H9 (cell line): ENCODE measurements at places on chromosomes 7 and 10. TPM values are rescaled to one million over a fixed set of nuclear protein-coding genes. Genes with fewer than 3 reads are reported as not detected.

- peaks cover 4% of the 10 kb centered on the region; the same call in 1 of the 2 replicates for H3K4me1 ChIP-seq
- H3K36me3 ChIP-seq: no peaks in the 10 kb centered on the region
These were observed 27.9 kb upstream of the PWWP2B start for GRCh38 chr10:132368881-132369635.

DNA sequence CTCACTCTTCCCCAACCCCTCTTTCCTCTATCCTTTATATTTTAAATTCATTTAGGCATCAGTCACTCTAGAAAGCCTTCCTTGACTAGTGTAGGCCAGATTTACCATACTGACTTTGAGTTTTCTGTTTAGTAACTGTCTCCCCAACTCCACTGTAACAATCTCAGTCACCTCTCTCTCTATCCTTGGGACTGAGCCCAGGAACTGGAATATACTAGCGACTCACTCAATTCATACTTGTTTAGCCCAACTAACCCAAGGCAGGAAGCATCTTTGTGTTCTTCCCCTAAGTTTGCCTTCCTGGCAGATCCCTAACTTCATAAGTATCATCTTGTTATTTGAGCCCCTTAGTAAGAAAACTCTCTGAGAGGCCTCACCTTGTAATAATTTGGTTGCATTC lies 19.1 kb downstream of the PLCE1 start:
- H3K36me3 ChIP-seq: no peaks in the 10 kb centered on the region; the same call in 2 of the 3 replicates
- no peak for DNase-seq
- no peak overlapping the region for H3K27ac ChIP-seq

DNA sequence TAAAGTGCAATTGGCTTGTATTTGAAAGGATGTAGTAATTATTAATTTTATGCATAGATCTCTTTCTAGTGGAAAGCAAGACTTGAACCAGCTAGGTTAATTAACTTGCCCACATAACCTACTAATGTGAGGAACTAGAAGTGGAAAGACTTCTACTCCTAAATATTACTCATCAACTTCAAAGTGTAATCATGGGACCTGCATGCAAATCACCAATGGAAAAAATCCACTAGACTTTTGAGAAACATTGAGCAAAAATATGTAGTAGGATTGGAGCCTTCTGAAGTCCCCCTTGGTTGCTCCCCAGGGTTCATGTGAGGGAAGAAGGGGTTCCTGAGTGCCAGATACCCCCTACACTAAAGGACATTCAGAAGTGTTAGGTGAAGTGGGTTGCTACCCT lies 240.2 kb downstream of the PTEN start:
- H3K36me3 ChIP-seq: no peaks in the 10 kb centered on the region
- H3K27me3 ChIP-seq: no peaks in the 10 kb centered on the region
- H3K27ac ChIP-seq: no peak overlapping the region

DNA sequence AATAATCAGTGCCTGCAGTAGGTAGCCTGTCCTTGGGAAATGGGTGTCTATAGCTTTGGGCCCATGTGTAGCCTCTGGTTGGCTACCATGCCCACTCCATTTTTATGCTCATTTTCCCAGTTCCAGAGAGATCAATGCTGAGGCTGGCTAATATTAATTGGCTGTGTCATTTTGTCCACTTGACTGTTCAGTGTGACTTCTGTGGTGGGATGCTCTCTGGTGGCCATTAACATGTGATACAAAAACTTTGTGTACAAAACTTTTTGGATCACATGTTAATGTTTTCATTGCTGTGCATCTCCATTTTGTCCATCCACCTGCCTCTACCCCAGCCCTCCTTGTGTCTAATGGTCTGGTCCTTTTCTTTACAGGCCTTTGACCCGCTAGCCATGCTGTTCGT lies 22.7 kb downstream of the VIM start:
- no peaks in the 10 kb centered on the region for H3K4me1 ChIP-seq
- no peaks in the 10 kb centered on the region for H3K27me3 ChIP-seq
- H3K36me3 ChIP-seq: peaks cover 10% of the 10 kb centered on the region
- H3K4me3 ChIP-seq: no peak overlapping the region
- no peak overlapping the region for H3K27ac ChIP-seq
- no peak for DNase-seq

DNA sequence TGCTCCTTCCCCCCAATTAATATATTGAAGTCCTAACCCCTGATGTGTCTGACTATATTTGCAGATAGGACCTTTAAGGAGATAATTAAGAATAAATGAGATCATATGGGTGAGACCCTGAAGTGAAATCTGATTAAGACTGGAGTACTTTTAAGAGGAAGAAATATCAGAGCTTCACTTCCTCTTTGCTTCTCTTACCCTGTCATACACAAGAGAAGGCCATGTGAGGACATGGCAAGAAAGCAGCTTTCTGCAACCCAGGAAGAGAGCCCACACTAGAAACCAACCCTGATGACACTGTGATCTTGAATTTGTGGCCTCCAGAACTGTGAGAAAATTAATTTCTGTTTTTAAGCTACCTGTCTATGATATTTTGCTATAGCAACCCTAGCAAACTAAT lies 44.2 kb downstream of the JMJD1C start:
- DNase-seq: no peak
- no peaks in the 10 kb centered on the region for H3K4me1 ChIP-seq
- H3K27ac ChIP-seq: no peak overlapping the region
- H3K36me3 ChIP-seq: no peaks in the 10 kb centered on the region
- no peaks in the 10 kb centered on the region for H3K27me3 ChIP-seq

GRCh38 chr10:17229016-17229716 lies 1.1 kb downstream of the VIM start:
- H3K27ac ChIP-seq: no peak overlapping the region
- H3K4me3 ChIP-seq: peak overlapping the region; percentile 85
- H3K27me3 ChIP-seq: peaks cover 7% of the 10 kb centered on the region; the same call in 1 of the 2 replicates

DNA sequence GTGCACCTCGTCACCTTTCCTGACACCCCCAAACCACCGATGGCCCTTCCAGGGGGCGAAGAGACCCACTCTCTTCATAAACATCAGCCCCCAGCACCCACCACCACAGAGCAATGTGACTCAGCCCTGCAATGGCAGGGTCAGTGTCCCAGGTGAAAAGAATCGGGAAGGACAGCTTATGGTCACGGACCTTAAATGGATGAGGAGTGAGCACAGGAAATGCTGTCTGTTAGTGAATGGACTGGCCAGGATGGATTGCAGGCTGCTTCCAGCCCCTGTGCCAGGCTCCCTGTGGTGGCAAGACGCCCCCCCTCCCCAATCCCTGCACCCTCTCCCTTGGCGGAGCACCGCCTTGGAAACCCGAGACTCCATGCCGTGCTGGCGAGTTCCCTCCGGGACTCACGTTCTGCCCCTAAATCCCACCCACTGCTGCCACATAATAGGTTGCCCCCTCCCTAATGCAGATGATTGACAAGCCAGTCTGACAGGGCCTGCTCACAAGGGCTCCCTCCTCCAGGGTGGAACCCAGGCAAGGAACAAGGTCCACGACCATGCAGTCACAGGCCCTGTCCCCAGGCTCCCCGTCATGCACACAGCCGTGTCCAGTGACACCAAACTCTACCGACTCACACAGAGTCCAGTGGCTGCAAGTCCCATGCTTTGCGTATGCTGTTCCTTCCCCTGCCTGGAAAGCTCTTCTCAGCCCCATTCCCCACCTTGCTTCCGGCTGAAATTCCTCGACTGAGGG lies 7.3 kb downstream of the ASB13 start:
- no peaks in the 10 kb centered on the region; the same call in 1 of the 2 replicates for H3K4me1 ChIP-seq
- H3K4me3 ChIP-seq: peak overlapping the region; percentile 44
- no peaks in the 10 kb centered on the region for H3K27me3 ChIP-seq
- peak; percentile 65 for DNase-seq
- H3K27ac ChIP-seq: no peak overlapping the region

The CYP2E1 gene
- 0.13 and 0.31 TPM in 2 replicates for total RNA-seq

The HABP2 gene
- total RNA-seq: not detected in 2 replicates
